ENCODE measurements at places on chromosomes 6 and 20.

DNA sequence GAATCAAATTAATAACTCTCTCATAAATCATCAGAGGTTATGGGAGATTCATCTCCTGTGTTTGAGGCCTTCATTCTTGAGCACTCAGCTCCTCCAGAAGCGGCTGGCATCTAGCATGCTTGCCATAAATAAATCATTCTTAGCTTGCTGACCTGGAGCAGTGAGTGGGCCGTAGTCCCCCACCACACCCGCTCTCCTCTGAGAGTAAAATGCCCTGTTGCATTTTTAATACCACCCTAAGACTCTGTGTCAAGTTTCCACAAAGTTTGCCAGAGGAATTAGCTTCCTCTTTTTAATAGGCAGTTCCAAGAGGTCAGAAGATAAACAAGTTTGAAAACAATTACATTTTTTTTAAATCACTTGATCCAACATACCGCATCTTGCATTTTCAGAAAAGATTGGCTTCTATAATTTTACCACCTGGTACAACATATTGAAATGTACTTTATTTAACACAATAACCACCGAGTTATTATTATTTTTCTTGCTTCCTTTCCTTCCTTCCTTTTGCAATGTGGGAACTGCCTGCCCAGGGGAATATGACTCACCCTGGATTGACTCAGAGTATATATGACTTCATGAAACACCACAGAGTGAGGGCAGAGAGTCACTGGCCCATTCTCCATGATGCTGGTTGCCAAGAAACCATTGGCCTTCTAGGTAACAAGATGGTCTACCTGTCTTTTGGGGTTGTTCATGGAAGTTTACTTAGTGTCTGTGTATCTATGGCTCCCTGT is 29.4 kb upstream of the CLIC5 start:
- no peak for DNase-seq

- DNase-seq, result no peak
Measured at GRCh38 chr20:22732751-22733150, 148.4 kb upstream of the FOXA2 start.

DNA sequence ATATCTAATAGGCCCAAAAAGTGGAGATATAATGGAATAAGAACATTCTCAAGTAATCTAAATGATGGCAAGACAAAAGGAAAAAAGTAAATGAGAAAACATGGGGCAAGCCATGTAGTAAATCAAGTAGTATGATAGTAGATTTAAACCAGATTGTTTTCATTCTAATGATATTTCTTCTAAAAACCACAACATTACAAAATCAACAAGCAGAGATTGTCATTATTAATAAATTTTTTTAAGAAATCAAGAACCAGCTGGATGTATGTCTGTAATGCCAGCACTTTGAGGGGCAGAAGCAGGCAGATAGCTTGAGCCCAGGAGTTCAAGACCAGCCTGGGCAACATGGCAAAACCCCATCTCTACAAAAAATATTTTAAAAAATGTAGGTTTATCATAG is 155.0 kb downstream of the RNGTT start:
- no peak for DNase-seq

DNA sequence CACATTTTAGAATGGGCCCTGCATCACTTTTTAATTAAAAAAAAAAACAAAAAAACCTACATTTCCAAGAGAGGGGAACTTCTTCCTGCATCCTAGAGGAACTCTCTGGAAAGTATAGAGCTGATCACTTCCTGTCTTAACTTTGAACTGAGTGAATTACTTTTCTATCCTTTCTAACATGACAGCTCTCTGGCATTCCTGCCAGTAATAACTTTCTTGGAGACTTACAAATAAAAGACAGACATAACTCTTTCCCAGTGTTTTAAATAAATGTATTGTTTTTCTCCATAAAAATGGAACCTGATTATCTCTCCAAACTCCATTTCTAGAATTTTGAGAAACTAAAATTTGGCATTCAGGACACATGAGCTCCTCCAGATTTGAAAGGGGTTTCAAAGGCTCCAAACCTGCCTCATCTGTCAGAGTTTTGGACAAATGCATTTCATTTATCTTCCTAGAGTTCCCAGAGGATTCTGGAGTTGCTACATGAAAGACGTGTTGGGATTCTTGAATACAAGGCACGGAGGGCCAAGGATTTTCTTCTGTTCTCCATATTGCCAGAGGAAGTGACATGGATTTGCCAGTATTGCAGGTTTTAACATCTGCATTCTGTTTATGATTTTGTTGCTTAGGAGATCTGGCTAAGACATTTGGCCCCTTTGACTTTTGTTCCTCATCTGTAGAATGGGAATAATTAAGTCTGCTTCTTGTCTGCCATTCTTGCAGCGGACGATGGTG is 2.0 kb upstream of the SMOC2 start:
- DNase-seq, result no peak

GRCh38 chr6:7668936-7669335 is 57.0 kb upstream of the BMP6 start:
- no peak for DNase-seq

DNA sequence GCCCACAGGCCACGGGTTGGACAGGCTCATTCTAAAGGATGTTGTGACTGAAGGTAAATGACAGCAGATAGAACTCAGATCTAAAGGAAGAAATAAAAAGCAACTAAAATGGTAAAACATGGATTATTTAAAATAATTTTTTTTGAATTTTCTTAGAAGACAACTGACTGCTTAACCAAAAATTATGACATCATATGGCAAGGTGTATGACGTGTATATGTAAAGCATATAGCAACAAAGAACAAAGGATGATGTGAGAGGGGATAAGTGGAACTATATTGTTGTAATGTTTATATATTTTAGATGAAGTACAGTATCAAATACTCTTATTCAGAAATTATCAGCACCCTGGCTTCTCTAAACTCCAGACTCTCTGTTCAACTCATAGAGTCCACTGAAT is 38.6 kb downstream of the NPEPL1 start:
- no peak for DNase-seq

DNA sequence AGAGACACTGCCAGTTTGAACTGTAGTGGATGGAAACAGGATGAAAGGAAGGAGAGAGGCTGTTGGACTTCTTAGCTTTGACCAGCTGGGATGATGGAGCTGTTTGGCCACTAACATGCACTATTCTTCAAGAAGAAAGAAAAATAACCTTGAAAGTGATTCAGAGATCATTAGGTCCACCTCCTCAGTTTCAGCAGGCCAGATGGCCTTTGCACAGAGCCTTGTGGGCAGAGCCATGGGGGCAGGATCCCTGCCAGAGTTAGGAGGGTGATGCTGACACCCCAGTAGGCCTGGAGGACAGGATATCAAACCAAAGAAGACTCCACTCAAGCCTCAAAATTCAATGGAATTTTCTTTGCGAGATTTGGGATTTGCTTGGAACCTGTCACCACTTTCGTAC is 74.5 kb upstream of the TMEM181 start:
- DNase-seq, result no peak

DNA sequence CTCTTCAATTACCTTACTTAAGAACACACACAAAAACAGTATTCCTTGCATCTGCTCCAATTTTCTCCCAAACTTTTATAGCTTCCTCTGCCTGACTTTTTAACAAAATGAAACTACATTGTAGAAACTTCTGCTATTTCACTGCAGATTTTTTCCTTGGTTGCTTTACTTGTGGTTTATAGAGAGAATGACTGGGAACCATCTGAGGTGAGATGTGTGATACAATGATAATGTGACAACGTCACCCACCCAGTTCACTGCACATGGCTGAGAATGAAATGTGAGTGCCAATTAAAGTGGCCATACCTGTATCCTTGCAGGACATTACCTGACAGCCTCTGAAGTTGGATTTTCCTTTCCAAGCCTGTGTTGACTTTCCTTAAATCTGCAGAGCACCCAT is 258.4 kb downstream of the CD83 start:
- DNase-seq, result no peak

DNA sequence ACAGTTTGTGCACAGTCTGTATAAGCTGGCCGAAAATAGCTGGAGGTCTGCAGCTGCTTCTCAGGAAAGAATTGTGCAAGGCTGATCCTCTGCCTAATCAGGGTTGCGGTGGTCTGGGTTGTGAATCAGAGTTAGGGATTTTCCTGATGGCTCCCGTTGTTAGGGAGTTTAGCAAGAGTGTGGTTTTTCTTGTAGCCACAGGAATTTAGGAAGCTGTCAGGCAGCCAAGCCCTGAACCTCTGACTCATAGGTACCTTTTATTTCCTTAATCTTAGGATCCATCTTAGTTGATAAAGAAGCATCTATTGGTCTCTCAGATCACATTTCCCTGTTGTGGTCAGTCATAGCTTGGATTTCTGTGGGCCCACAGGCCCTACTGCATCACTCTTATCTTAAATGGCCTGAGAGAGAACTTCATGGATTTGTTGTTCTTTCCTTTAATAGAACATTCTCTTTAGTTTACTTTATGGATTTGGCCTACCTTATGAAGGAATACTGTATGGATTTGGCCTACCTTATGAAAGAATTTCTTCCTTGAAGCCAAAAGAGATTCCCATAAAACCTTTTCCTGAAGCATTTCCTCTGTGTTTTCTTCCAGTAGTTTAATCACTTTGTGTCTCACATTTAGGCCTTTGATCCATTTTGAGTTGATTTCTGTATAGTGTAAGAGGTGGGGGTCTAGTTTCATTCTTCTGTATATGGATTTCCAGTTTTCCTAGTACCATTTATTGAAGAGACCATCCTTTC is 10.3 kb downstream of the KIF25 start:
- DNase-seq, result no peak

DNA sequence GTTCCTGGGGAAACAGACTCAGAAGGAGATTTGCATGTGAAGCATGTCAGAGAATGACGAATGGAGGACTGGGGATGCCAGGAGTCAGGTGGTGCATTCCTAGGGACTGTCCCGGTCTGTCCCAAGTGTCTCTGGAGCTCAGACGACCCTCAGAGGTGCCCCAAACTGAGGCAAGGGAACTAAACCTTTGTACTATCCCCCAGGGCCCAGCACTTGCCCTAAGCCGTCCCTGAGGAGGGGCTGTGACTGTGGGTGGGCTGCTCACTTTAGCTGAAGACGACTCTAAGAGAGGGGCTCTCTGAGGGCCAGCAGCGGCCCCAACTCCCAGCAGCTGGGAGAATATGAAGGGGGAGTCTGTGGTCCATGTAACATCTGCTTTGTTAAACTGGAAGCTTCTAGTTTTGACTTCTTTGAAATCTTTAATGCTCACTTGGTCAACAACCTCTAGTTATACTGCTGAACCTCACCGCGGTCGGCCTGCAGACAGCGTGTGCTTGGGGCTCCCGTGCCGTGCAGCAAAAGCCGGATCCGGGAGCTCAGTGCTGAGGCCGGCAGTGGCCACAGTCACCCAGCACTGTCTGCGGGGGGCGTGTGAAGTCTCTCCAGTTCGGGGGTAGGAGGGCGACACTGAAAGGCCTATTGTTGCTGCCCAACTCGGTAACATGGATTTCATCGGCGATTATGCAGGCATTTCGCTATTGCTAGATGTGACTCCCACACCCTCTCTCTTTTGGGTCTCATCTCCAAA is 34.2 kb downstream of the TUBB2B start:
- no peak for DNase-seq

GRCh38 chr20:22675341-22675740 is 91.0 kb upstream of the FOXA2 start:
- DNase-seq, result no peak

GRCh38 chr6:3825331-3825831 is 23.8 kb upstream of the FAM50B start:
- no peak for DNase-seq

GRCh38 chr20:17901971-17902370 is 66.6 kb downstream of the SNX5 start:
- no peak for DNase-seq

GRCh38 chr6:69816026-69816425 is 19.2 kb upstream of the LMBRD1 start:
- DNase-seq, result no peak

DNA sequence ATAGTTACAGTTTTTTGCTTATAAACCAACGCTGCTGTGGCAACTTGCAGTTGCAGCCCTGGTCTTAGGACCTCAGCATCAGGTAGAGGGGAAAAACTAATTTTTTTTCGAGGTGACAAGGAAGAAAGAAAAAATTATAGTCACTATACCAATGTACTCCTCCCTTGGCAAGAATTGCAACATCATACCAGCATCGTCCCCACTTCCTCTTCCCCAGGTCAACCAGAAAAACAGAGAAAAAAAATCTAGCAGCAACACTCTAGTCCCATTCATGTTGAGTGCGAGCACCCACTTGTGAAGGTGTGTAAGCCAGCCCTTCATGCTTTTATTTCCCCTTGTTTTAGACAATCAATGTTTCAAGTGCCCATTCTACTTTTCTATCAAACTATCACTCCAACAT is 13.1 kb upstream of the DCBLD1 start:
- DNase-seq, result no peak

- no peak for DNase-seq
Measured at GRCh38 chr6:147772724-147773123, 264.2 kb downstream of the SAMD5 start.

DNA sequence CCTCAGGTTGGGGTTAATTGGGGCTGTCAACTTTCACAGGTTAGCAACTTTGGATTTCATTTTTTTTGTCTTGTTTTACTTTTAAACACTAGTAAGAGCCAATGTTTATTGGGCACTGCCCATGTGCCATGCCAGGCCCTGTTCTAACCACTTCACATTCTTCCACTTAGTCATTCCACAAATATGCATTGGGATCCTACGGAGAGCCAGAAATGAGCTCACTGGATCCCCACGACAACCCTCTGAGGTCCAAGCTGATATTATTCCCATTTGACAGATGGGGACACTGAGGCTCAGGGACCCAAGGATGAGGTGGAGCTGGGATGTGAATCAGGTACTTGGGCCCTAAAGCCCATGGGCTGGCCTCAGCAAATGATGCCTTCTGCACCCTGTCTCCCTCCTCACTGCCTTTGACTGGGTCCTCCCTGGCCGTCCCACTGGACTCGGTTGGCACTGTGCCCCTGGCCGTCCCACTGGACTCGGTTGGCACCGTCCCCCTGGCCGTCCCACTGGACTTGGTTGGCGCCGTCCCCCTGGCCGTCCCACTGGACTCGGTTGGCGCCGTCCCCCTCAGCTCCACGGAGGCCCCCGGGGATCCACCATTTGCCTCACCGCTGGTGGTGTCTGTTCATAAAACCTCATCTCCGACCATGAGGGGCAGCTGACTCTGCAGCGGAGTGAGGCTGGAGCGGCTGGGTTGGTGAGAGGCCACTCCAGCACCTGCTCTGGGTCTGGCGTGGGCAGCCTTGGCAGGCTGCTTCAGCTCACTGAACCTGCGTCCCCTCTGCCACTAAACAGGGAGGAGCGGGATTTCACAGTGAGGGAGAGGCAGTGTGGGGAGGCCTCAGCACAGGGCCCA is 4.8 kb upstream of the PMEPA1 start:
- no peak for DNase-seq

- DNase-seq, result no peak
Measured at GRCh38 chr6:85360794-85361642, 88.9 kb upstream of the NT5E start.

DNA sequence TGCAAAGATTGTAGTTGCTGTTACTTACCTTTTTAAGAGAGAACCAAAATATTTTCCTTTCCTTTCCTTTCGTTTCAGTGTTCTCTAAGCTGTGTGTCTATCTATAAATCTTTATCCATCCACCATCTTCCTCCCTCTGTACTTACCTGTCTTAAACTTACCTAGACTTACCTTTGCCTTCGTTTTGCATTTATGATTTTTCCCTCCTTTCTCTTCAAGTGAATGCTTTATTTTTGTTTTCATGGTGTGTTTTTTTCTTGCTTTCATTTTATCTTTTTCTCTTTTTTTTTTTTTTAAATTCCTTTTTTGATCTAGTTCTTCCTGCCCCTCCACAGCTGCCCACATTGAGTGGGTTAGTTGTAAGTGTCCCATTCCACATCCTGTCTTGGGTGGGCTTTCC is 26.2 kb downstream of the ARID1B start:
- no peak for DNase-seq

- no peak for DNase-seq
Measured at GRCh38 chr6:39932386-39932910, 1.8 kb downstream of the MOCS1 start.

- DNase-seq, result no peak
Measured at GRCh38 chr20:37839955-37840354, 63.0 kb upstream of the VSTM2L start.

Measured in LNCaP clone FGC (cell line).